Left ventricle myocardium inferior (tissue), 1 donor: ENCODE measurements at places on chromosomes 13 and 19. TPM values are rescaled to one million over a fixed set of nuclear protein-coding genes. Genes with fewer than 3 reads are reported as not detected.
A peak's percentile ranks its signal among the peaks of the same experiment; 100 is the strongest.

GRCh38 chr13:83471011-83471410, 411.3 kb downstream of the SLITRK1 start:
- no peaks in the 10 kb centered on the region for H3K36me3 ChIP-seq
- H3K4me1 ChIP-seq, result no peaks in the 10 kb centered on the region
- no peak overlapping the region for H3K4me3 ChIP-seq
- no peak overlapping the region for H3K27ac ChIP-seq
- no peaks in the 10 kb centered on the region for H3K27me3 ChIP-seq
- DNase-seq, result no peak

DNA sequence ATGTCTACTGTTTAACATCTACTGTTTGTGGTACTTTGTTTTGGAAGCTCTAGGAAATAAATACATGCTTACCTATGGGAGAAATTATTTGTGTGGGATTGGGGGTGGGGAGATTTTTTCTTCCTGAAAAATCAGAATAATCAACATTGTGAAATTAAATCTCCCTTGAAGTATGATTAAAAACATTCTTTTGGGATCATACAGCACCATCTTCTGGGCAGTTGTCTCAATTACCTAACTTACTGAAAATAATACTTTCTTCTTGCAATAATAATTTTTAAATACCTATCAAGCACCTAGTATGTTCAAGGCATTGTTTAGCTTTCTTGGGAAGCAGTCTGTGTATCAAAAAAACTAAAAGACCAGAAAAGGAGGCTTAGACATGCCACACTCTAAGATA, 576.5 kb upstream of the ARGLU1 start:
- H3K27me3 ChIP-seq, result no peaks in the 10 kb centered on the region
- no peak for DNase-seq
- no peaks in the 10 kb centered on the region for H3K36me3 ChIP-seq
- H3K4me3 ChIP-seq, result no peak overlapping the region
- peaks cover 15% of the 10 kb centered on the region for H3K4me1 ChIP-seq
- H3K27ac ChIP-seq, result no peak overlapping the region

GRCh38 chr19:58440556-58440955, 603 bp upstream of the ZNF132 start:
- peak overlapping the region; percentile 84 for H3K4me3 ChIP-seq
- H3K27ac ChIP-seq, result peak overlapping the region; percentile 82
- DNase-seq, result no peak
- peaks cover 31% of the 10 kb centered on the region for H3K36me3 ChIP-seq

Gene MBD3L2
- total RNA-seq, result not detected
